ENCODE measurements at places on chromosomes 11 and 22.

DNA sequence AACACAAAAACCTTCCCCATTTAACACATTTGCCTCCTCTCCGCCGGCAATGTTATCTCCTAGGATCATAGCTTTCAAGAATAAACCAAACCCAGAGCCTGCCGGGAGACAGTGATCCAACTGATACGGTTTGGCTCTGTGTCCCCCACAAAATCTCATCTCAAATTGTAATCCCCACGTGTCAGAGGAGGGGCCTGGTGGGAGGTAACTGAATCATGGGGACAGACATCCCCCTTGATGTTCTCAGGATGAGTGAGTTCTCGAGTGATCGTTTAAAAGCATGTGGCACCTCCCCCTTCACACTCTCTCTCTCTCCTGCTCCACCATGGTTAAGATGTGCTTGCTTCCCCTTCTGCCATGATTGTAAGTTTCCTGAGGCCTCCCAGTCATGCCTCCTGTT is 33.3 kb downstream of the RBFOX2 start:
- DNase-seq = no peak

DNA sequence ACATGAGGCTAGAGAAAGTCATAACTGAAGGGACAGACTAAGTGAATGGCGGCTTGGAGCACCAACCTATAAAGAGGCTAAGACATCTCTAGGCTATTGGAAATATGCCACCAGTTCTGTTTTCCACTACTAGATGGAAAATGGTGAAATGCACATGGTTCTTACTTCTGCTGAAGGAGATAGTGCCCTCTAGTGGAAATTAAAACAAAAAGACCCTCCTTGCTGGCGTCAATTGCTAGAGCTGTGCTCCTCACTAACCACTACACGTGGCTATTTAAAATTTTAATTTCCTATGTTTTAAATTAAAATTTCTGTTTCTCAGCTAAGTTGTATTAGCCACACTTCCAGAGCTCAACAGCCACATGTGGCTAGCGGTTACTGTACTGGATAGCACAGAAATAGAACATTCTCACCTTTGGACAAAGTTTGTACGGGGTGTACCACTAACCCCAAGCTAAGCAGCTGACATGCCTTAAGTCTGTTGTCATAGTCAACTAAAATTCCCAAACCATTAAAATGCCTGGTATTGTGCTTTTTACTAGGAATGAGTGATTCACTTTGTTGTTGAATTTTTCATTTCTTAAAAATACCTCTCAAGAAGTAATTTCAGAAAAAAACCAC is 34.1 kb upstream of the CALCA start:
- DNase-seq = peak; percentile 0

GRCh38 chr11:68989936-68990606 is 9.3 kb upstream of the MRGPRD start:
- DNase-seq = no peak

DNA sequence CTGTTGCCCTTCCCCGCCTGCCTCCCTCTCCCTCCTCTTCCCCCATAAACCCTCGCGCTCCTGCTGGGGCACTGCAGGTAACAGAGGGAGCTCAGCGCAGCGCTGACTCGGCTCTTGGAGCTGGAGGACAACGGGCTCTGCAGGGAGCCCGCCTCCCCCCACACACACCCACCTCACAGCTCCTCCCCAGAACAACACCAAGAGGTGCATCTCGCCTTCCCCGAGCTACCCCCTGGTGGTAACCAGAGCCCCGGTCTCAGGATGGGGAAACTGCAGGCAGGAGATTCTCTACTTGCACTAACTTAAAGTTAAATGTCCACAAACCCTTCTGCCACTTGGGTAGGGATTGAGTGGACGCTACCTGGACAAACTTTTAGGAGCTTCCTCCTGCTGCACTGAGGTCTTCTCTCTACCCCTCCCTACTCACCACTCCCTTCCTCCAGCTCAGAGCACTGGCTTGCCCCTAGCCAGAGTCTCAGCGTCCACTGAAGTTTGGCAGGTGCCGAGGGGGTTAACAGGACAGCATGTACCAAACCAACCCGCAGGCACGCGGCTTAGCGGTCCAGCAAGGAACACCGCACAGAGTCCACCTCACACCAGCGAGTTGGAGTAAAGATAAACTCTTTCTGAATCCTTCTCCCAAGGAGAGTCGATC is 4.0 kb upstream of the SCN4B start:
- no peak for DNase-seq

DNA sequence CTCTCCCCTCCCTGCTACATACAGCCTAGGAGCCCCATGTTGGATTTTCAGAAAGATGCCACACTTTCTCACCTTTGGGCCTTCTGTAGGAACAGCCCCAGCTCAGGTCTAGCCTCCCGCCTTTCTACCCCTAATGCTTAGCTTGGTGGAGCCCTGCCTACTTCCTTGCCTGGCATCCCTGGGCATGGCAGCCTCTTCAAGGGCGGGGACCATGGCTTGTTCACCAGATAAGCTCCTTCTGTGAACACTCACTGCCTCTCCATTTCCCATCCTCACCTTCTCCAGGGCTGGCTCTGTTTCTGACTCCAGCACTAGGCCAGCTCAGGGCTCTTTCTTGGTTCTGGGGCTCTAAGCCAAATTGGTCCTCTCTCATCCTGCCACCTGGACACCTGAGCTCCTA is 1.4 kb downstream of the SEPTIN3 start:
- DNase-seq = no peak

GRCh38 chr11:36565031-36565610 is 2.7 kb upstream of the RAG1 start:
- no peak for DNase-seq

- no peak for DNase-seq
These were observed 42.7 kb downstream of the OR5B17 start for GRCh38 chr11:58316142-58316541.

GRCh38 chr11:65782816-65783228 is 2.0 kb upstream of the AP5B1 start:
- DNase-seq = no peak

DNA sequence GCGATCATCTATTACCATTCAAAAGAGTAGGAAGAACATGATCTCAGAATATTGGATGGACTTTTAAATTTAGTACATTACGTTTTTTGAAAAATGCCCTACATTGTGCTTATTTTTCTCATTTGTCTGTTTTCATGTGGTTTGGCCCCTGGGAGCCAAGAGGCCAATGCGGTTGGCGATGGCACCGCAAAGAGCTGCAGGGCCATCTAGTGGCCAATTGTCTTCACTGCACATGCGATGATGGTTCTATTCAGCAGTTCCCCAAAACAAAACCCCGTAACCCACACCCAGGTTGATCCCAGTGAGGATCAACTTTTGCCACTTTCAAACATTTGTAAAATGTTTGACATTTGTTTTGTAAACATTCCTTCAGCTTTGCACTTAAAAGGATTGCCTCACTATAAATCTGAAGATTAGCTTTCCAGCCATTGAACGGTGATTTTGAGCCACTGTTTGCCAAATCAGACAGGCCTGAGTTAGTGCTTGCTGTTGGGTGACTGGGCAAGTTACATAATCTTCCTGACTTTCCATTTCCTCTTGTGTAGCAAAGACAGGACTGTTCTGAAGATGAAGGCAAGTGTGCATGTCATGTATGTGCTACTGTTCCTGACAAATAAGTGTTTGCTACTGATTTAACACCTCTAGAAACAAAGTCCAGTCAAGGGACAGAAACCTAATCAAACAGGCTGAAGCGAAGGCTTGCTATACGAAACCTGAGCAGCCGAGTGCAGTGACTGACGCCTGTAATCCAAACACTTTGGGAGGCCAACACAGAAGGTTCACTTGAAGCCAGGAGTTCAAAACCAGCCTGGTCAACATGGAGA is 29.2 kb upstream of the XBP1 start:
- DNase-seq = peak; percentile 81

- DNase-seq = no peak
These were observed 72.8 kb downstream of the PARVA start for GRCh38 chr11:12449961-12450715.

GRCh38 chr11:19398772-19399527 is 158.2 kb upstream of the E2F8 start:
- no peak for DNase-seq

- no peak for DNase-seq
These were observed 12.9 kb downstream of the GAL3ST1 start for GRCh38 chr22:30561402-30562189.

- no peak for DNase-seq
These were observed 727 bp upstream of the SCARF2 start for GRCh38 chr22:20438427-20438677.

DNA sequence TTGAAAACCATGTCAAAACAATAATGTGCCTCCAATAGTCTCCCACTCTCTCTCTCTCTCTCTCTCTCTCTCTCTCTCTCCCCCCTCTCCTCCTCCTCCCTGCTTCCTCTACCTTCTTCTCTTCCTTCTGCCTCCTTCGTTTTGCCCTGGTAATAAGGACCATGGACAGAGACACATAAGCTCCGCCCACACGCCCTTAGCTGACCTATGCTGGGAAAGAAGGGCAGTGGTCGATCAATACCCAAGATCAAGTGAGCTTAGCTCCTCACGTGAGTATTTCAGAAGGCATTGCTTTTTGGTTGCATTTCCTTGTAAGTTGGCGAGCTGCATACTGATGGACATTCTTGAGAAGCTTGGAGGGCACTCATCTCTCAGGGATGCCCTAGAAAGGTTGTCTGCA is 194.8 kb downstream of the MIAT start:
- no peak for DNase-seq

GRCh38 chr11:31500560-31500959 is 8.9 kb downstream of the IMMP1L start:
- no peak for DNase-seq

GRCh38 chr11:70577948-70578347 is 179.6 kb downstream of the CTTN start:
- DNase-seq = no peak

DNA sequence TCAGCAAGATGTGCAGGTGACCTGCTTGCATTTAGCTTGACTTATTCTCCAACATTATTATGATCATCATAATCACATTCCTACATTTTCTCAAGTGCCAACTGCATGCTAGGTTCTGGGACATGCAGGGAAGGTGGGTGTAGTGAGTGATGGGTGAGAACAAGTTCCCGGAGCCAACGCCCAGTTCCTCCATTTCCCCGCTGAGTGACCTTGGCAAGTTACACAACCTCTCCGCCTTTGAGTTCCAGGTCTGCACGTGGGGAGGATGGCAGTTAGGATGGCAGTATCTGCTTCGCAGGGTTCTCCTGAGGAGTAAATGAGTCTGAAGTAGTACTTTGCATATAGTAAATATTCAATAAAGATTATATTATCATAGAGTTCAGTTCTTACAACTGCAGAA is 140.3 kb downstream of the GRIK4 start:
- no peak for DNase-seq

- DNase-seq = no peak
These were observed 152.9 kb downstream of the DBX1 start for GRCh38 chr11:20007386-20007785.

DNA sequence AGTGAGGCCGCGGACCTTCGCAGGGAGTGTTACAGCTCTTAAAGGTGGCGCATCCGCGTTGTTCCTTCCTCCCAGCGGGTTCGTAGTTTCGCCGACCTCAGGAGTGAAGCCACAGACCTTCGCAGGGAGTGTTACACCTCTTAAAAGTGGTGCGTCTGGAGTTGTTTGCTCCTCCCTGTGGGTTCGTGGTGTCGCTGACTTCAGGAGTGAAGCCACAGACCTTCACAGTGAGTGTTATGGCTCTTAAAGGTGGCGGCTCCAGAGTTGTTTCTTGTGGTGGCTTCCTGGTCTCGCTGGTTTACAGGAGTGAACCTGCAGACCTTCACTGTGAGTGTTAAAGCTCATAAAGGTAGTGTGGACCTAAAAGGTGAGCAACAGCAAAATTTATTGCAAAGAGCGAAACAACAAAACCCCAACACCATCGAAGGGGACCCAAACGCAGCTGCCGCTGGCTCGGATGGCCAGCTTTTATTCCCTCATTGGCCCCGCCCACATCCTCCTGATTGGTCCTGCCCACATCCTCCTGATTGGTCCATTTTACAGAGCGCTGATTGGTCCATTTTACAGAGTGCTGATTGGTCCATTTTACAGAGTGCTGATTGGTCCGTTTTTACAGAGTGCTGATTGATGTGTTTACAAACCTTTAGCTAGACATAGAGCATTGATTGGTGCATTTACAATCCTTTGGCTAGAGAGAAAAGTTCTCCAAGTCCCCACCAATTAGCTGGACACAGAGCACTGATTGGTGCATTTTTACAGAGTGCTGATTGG is 1.2 kb upstream of the TMEM45B start:
- no peak for DNase-seq

DNA sequence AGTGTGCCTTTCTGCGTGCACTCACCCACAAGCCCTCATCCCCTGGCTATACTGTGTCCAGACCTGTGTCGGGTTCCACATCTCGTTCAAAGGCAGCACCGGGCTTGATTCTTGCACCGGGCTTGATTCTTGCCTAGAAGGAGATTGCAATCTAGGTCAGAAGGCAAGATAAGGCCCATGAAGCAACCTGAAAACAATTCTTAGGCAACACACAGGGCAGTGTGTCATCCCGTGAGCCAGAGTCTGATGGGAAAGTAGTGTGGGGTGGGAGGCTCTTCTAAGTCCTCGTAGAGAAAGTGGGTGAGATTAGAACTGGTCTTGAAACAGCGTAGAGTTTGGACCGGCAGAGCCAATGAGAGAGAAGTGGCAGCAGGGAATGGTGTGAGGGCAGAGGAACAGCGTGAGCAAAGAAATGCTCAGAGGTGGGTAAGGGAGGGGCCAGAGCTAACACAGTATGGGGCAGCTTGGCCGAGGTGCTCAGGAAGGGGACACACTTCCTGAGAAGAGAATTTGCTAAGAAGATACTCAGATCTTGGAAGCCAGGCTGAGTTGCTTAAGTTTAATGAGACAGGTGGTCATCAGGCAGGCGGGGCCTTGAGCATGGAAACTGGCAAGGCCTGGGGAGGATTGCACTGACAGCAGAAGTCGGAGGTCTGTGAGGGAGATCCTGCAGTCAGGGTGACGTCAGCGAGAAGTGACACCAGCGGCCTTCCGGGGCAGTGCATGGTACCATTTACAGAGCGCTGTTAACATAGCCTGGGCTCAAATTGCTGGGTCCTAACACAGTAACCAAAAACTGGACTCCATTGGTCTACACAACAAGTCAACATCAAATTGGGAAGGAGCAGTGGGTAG is 40.7 kb upstream of the DKK3 start:
- DNase-seq = no peak

DNA sequence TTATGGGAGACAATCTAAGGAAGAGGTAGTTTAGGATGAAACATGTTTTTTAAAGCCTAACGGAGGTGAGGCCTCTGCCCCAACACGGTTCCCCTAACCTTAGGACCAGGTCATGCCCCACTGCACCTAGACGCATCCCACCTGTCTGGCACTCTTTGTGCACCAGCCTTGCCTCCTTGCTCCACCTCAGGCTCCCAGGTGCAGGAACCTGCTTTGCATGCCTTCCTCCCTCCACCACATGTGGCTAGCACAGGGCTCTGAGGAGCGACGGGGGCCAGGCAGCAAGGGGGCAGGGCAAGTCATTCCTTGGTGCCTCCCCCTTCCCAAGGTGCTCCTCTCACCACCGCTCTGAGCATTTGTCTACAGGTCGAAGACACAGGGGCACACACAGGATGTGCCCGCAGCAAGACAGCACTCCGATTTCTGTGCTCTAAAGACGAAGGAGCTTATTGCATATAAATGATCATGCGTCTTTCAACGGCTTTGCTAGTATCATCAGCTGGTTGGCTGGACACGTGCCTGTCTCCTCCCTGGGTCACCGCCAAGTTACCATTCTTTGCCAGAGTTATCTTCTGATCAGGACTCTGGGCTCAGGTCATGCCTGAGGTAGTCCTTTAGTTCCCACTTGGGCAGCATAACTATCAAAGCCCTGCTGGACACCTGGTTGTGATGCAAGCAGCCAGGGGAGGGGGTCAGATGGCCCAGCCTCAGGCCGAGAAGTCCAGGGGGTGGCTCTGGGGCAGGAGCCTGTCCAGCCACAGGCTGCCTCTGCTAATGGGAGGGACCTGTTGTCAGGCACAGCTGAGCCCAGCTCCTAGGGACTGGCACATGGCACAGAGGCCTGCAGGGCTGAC is 172.0 kb upstream of the NTM start:
- no peak for DNase-seq
